ENCODE measurements at places on chromosomes 16 and 17.

DNA sequence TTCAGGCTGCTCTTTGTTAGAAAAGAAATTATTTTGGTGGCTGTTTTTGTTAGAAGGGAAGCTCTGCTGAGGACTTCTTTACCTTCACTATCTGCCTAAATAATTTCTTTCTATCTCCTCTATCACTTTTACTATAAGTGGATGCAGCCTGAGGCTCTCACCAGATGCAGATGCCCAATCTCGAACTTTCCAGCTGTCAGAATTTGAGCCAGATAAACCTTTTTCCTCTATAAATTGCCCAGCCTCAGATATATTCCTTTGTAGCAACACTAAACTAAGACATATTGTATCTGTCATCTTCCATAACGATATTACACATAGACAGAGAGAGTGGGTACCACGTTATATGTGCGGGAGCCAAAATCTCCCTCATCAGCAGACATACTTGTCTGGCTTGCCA, 15.7 kb upstream of the CDH8 start:
- DNase-seq = no peak

GRCh38 chr17:40104594-40105486, 4.5 kb upstream of the NR1D1 start:
- no peak for DNase-seq

DNA sequence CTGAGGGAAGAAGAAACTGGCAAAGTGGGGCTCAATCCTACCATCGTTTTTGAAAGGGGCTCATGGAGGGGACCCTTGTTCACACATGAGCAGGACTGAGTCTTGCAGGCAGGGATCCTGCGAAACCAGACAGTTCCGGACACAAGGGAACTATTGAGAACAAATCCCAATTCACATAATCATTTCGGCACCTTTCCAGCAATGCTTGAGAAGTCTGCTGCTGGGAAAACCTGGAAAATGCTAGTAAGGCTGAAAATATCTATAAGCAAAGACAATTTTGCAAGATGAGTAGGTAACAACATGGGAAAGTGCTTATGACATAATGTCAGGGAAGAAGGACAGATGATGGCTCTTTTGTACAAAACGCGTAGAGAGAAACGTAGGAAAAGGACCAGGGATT, 52.1 kb upstream of the BPTF start:
- no peak for DNase-seq

DNA sequence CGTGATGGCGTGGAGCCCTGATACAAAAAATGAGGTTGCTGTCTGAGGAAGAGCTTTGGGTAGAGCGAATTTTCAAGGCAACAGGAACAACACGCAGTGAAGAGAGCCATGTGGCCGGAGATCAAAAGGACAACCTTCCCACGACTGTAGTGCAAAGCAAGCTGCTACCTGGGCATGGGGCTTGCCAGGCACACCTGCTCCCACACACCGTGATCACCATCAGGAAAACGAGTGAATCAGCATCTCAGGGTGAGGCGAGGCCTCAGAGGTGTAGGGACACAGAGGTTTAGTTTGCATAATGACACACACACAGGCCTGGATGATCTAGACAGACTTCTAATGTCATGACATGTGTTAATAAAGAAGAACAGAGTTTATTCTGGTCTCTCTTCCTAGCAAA, 65.7 kb downstream of the PARN start:
- DNase-seq = no peak

DNA sequence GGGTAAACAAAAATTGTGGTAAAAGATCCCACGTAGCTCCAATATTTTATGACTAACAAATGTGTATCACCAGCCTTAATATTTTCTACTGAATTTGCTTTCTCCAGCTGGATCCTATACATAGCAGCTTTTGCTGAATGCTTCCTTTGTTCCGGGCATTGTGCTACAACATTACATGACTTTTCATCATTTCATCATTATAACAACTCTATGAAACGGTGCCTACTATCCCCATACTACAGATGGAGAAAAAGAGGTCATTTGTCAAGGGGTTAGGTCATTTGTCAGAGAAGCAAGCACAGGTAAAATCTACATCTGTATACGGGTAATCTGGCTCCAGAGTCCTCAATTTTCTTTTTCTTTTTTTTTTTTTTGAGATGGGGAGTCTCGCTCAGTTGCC, 74.3 kb downstream of the KANSL1 start:
- DNase-seq = no peak

All from stimulated activated CD4-positive, alpha-beta T cell treated with anti-CD3 and anti-CD28 coated beads, Interleukin-2, amount 100 ng/mL, for 4 hours (primary cell).